ENCODE measurements at places on chromosomes 13 and 19.

- no peak for DNase-seq
These were observed 935 bp downstream of the ARID3A start for GRCh38 chr19:926589-927350.

DNA sequence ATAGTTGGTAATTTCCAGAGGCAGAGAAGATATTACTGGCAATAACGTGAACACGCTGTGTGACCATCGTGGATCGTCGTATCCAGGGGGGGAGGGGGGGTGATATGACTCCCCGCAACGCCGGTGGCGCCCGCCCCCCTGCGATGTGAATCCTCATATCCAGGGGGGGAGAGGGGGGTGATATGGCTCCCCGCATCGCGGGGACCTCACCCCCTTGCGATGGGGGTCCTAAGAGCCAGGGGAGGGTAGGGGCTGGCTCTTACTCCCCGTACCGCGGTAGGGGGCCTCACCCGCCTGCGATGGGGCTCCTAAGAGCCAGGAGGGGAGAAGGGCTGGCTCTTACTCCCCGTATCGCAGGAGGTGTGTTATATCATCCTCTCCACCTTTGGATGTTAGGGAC, 31.3 kb upstream of the RGCC start:
- no peak for DNase-seq

DNA sequence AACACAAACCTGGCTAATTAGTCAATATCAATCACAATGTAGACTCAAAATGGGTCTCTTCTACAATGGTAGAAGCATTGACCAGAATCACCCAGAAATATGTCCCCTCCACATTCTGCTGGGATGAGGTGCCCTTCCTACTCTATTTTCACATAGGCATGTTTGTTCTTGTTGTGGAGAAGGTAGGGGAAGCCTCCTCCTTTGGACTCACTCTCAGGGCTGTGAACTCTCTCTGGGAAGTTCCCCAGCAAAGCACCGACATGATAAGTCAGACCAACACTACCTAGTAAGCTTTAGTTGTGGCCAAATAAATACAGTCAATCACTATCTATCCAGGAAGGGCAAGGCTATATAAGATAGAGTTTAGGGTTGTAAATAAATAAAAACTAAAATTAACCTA, 194.5 kb upstream of the UBL3 start:
- DNase-seq: no peak

DNA sequence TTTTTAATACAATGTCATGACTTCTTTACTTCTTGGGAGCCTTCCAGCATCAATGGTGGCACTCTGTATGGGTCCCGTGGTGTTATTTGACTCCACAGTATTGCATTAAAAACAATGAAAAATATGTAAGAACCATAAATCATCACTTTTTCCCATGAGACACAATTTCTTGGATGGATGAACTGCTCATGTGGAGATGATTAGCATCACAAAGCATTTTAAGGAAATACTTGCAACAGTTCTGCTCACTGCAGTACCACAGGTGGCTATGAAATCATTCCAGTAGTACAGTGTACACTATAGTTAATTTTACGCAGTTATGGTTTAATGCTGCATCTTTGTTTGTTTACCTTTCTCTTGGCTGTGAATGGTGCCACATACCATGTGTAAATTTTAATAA, 37.2 kb upstream of the C1QTNF9B start:
- no peak for DNase-seq

DNA sequence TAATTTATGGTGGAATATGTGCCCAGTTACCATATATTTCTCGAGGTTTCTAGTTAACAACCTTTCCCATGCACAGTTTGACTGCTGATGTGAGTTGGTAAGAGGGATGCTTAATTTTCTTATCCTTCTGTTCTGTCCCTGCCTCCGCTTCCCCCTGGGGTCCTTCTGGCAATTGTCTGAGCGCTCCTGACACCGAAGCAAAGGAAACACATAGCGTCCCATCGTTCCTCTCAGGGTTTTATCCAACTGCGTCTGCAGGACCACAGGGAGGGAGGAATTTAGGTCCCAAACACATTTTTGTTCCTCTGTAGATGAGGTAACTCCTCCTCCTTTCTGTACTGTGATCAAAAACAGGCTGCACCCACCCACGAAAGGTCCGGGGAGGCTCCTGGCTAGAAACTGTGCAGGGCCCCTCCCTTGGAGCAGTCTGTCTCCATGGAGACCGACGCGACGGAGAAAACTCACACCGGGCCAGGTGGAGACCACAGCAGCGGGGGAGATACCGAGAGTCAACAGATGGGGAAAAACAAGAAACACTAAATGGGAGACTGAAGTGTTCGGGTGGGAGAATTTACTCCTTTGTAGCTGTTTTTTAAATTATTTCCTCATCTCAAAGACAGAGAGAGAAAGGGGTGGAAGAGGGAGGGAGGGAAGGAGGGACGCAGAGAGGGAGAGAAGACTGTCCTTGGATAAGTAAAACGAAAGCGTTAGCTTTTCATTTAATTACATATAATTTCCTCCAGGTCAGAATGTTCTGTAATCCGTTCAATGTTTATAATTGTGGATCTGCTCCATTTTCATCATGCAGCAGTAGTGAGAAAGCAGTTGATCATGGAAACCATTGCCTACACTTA, 191.8 kb upstream of the NBEA start:
- DNase-seq: no peak

All from CD4-positive, alpha-beta T cell treated with Interleukin-12 subunit alpha and Interleukin-12 subunit beta, for 1 hour (primary cell).